HT1080 (cell line): ENCODE measurements at places on chromosomes 3 and 15. TPM values are rescaled to one million over a fixed set of nuclear protein-coding genes. Genes with fewer than 3 reads are reported as not detected.

The GPR27 gene
- not detected in 2 replicates for total RNA-seq

The AMIGO3 gene
- 2.0 and 3.2 TPM in 2 replicates for total RNA-seq

The TMCO5A gene
- total RNA-seq, result not detected in 2 replicates

The UBAP1L gene
- 0.37 and 0.47 TPM in 2 replicates for total RNA-seq

The SEC22C gene
- 56.5 and 65.0 TPM in 2 replicates for total RNA-seq

The TLNRD1 gene
- 17.7 and 20.6 TPM in 2 replicates for total RNA-seq

The ZNF35 gene
- total RNA-seq, result 14.6 and 19.8 TPM in 2 replicates

The HTR3E gene
- total RNA-seq, result not detected in 2 replicates

The RASL12 gene
- not detected in 2 replicates for total RNA-seq

GRCh38 chr3:107985496-107985895, 105.3 kb downstream of the CD47 start:
- DNase-seq, result peak; percentile 72

GRCh38 chr15:67100801-67101581, 35.6 kb downstream of the SMAD3 start:
- DNase-seq, result no peak

DNA sequence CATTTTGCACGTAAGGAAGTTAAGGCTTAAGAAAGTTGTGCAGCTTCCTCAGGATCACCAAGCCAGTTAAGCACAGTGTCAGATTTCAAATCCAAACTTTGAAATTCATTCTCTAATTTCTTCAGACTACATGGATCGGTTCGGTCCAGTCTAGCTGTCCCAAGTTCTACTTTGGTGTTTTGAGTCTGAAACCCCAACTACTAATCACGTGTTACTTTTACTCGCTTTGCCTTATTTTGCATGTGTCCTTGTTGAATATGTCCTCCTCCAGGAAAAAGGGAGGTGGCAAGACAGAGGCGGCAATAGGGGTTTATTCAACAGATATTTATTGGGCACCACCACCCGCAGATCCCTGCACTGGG, 522 bp upstream of the GXYLT2 start:
- DNase-seq, result no peak

- DNase-seq, result no peak
Measured at GRCh38 chr3:162195147-162195546, 698.5 kb downstream of the OTOL1 start.

- no peak for DNase-seq
Measured at GRCh38 chr3:12465836-12466225, 18.4 kb upstream of the TSEN2 start.

DNA sequence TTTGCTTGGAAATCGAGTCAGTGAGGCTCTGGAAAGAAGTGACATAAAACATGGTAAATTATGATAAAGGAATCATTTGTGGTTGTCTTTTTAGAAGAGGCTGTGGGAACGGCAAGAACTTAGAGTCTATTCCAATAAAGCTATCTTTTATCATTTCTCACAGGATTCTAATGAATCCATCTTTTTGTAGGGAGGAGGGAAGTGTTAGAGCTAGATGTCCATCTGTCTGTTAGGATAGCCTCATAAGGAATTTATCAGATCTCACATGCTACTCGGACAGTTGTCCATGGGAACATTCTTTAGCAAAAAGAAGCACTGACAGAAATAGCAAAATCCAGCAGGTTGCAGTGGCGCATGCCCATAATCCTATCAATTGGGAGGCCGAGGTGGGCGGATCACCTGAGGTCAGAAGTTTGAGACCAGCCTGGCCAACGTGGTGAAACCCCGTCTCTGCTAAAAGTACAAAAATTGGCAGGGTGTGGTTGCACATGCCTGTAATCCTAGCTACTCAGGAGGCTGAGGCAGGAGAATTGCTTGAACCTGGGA, 37.0 kb downstream of the STARD9 start:
- no peak for DNase-seq

DNA sequence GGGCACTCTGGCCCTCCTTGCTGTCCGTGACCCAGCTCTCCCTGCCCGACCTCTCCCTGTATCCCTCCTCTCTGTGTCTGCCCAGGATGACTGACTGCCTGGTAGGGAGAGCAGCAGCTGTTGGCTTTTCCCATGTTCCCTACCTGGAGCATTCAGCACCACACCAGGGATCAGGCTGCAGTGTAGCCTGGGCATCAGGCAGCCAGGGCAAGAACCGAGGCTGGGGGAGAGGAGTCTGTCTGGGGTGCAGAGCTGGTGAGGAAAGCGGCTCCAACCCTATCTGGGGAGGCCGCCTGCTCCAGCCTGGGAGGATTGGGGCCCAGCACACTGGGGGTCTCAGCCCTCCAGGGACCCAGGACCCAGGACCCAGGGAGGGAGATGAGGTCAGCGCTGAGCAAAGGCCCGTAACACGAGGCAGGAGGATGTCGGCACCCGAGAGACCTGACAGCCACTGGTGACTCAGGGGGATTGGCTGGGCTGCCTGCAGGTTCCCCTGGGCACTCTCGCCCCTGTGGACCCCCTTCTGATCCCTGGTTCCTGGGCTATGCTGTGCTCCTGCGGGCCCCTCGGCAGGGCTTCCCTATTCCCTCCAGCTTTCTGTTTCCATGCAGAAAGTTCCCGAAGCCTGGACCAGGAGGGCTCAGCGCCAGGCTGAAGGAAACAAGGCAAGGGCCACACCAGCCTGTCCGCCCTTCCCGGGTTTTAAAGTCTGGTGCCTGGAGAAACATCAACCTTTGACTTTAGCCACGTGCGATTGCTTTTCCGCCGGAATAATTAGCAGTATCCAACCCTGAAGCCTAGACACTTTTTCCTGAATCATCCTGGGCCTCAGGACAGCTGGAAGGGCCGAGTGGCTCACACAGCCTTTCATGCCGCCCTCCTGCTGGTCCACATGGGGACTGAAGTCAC, 128.2 kb upstream of the MEF2A start:
- no peak for DNase-seq

DNA sequence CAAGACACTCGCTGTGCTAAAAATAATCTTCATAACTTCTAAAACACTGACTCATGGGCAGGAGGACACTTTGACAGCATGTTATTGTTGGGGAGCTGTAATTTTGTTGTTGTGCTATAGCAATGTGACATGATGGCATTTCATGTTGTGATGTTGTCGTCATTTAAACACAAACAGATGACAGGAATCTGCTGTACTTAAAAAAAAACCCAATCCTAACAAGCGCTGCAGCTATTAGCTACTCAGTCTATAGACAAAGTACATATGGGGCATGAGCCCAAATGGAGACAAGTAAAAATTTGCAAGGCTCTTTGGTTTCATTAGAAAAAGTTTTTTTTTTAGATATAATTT, 828 bp upstream of the ATOSA start:
- DNase-seq, result no peak
